Mesendoderm (in vitro differentiated cells): ENCODE measurements at places on chromosomes 12 and 14.

- no peak for DNase-seq
Observed at GRCh38 chr12:16475521-16475920, 128.1 kb downstream of the MGST1 start.

GRCh38 chr12:7907009-7907408 lies 29.0 kb downstream of the SLC2A3 start:
- peak; percentile 96 for DNase-seq

DNA sequence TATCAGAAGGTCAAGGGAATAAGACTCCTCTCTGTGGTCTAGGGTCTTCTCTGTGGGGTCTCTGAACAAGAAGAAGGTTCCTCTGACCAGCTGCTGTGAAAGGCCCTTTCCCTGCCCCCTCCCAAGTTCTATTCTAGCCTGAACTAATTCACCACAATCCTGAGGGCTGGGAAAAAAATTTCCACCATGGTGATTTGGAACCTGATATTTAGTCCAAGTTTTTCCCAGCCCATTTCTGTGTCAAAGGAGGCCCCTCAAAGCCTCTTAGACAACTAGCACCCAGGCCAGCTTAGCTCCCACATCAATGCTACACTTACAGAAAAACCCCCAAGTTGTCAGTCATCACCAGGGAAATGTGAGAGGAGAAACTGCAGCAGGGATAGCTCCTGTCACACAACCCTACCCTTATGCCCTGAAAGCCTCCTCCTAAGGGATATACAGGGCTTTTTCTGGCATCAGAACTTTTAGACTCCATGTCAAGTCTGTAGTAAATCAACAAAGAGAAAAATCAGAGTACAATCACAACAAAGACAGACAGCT lies 4.5 kb downstream of the FMNL3 start:
- no peak for DNase-seq

DNA sequence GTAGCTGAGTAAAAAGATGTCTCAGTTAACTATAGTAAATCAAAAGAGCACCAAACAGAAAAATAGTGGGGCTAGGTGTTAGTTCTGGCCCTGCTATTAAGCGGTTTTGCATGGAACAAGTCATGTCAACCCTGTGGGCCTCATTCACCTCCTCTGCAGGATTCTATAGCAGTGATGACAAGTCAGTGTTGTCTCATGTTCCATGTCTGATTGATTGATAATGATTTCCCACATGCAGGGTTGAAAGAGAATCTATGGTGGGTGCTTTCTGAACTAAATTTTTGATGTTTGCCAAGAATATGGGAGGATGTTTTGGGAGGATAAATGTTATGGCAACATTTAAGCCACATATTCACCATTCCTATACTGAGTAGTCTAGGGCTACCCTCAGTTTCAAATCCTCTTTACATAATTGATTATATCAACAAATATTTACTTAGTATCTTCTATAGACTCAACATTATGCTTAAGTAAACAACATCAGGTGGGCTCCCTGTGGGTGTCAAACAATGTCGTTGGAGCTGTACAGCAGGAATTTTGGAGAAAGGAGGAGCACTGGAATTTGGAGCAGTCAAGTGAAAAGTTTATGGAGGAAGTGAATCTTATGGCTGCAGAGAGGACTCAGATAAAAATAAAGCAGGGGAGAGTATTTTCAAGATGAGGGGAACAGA lies 48.6 kb downstream of the IRAK3 start:
- no peak for DNase-seq
